Erythroblast (primary cell): ENCODE measurements at places on chromosomes 6 and 20.

- DNase-seq: no peak
These were observed 928.3 kb upstream of the FLRT3 start for GRCh38 chr20:15265581-15266309.

DNA sequence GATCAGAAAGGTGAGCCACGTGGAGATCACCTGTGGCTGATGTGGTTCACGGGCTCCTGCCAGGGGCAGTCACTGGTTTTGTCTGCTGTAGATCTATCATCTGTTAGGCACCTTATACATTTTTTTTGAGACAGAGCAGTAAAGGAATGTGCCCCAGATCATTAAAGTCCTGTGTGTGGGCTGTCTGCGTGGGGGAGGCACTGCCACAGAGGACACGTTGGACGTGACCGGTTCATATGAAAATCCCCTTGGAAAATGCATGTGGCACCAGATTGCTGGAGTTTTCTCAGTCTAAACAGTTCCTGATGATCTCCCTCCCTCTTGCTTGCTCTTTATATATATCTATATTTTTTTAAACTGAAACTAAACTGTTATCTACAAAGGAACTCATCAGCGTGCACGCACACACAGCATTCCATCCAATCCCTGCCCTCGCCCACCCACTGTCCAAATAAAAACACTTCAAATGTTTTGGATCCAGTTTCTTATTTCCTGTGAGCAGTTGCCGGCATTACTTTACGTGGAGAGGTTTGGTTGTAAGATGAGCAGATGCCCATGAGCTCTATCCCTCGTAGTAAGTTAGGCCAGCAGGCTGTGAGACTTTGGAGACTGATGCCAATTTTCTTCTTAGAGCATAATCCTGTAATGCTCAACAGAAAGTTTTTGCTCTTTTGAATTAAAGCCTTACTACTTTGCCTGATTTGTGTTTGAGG, 161.6 kb upstream of the EXOC2 start:
- DNase-seq: no peak

- DNase-seq: no peak
These were observed 68.8 kb downstream of the UTRN start for GRCh38 chr6:144353871-144354314.

DNA sequence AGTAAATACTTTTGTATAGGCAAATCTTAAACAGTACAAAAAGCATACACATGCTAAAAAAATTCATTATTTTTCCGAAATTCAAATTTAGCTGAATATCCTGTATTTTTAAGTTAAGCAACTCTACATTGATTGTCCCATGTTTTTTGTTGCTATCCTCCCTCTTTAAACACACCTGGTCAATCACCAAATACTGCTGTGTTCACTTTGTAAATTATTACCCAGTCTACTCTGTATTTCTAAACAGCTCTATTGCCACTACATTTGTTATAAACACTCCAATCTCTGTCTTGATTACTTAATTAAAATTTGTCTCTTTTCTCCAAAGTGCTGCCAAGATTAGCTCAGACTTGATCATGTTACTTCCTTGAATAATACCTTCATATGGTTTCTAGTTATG, 466.5 kb upstream of the GJE1 start:
- no peak for DNase-seq

DNA sequence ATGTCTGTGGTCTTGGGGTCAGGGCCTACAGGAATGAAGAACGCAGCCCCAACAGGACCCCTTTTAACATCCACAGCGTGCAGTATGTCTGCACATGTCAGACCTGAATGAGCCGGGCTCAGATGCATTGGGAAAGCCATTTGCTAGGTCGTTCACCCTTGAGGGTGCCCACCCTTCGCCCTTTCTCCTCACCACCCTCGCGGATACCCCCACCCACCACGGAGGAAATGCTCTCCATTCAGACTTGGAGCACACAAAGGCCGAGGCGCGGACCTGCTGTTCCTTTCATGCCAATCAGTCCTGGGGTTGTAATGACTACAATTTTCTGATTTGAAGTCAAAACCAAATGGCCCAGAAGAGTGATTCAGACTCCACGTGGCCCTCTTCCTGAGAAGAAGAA, 62.7 kb downstream of the EDN3 start:
- DNase-seq: no peak

- peak; percentile 27 for DNase-seq
These were observed 148.2 kb downstream of the BCKDHB start for GRCh38 chr6:80254716-80255115.

- no peak for DNase-seq
These were observed 109.1 kb downstream of the DACT2 start for GRCh38 chr6:168210239-168211105.

- DNase-seq: no peak
These were observed 326.4 kb downstream of the KIF16B start for GRCh38 chr20:16246870-16247269.

DNA sequence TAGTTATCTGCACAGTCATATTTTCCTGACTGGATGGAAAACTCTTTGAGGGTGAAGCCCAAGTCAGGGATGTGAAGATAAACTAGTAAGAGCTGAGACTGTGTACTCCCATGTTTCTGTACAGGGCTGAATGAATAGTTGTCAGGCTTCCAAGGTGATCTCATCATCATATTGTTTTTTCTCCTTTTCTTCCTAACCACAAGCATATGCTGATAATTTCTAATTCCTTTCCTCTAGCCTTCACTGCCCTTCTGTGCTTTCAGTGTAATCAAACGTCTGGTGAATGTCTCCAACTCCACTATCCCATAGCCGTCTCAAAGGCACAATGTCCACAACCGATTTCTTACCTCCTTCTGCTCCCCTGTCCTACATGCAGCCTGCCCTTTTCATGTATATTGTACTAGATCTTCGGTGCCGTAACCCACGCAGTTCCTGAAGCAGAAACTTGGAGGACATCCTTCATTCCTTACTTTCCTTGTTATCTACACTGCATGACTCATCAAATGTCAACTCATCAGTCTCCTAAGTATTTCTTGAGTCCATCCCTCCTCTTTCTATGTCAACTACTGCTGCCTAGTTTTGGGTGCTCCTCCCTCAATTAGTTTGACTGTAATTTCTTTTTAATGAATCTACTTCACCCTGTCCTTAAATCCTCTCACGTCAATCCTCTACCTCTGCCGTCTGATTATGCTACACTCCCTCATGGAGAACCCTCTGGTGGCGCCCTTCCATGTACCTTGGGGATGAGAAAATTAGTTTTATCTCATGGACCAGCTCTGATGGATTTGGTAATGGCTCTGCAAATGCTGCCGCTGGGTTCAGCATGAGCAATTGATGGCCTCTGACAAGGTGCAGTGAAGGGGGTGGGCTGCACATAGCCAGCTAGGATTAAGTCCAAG, 21.9 kb downstream of the NCOA7 start:
- peak; percentile 53 for DNase-seq

DNA sequence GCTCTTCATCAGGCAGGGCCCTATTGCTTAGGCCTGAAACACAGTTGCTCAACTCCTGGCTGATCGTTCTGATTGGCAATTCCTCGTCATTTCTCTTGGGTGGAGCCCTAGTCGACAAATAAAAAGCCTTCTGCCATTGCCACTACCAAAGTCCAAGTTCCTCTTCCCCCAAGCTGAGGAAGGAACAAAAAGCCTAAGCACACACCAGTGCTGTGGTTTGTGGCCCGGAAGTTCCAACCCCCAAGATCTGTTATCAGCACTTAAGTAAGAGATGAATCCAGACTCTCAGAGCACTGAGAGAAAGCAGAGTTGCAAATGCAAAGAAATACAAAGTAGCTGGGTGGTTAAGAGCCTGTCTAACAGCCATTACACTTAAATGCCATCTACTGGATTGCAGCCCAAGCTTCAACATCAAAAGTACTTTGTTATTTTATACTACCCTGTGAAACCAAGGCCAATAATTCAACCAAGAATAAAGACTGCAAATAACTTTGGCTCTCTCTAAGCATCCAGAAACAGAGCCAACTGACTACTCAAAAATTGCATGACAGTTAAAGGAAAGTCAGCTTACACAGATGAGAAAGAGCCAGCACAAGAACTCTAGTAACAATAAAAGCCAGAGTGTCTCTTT, 1024.0 kb downstream of the GRIK2 start:
- no peak for DNase-seq

GRCh38 chr20:46022411-46023147, 6.4 kb upstream of the SLC12A5 start:
- peak; percentile 63 for DNase-seq

DNA sequence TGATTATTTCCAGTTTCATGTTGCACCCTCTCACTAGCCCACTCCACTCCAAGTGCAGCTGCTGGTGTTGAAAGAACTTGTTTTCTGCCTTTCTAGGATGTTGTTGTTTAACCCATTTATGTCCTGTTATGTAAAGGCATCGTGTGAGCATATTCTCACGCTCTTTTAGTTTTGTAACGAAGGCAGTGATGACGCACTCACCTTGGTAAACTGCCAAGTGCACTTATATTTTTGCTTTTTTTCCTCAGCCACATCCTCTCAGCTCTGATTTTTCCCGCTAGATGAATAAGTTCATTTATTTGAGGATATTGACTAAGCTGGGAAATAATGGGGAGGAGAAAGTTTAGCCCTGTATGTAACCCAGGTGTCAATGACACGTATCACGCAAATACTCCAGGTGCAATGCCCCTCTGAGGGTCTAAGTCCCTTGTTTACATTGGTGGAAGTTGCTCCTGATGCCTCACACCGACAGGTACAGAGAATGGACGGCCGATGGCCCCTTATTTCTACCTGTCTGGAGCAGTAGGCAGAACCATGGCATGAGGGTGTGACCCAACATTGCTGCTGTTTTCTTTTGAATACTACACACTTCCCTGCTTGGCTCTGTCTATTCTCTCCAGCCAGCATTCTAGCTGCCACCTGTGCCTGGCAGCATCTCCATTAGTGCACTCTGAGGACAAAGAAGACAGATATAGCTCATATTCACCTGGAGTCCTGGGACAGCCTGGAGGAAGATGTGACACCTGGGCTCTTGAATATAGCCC, 132.7 kb upstream of the SLC24A3 start:
- no peak for DNase-seq
